ENCODE measurements at places on chromosomes 4 and X.

DNA sequence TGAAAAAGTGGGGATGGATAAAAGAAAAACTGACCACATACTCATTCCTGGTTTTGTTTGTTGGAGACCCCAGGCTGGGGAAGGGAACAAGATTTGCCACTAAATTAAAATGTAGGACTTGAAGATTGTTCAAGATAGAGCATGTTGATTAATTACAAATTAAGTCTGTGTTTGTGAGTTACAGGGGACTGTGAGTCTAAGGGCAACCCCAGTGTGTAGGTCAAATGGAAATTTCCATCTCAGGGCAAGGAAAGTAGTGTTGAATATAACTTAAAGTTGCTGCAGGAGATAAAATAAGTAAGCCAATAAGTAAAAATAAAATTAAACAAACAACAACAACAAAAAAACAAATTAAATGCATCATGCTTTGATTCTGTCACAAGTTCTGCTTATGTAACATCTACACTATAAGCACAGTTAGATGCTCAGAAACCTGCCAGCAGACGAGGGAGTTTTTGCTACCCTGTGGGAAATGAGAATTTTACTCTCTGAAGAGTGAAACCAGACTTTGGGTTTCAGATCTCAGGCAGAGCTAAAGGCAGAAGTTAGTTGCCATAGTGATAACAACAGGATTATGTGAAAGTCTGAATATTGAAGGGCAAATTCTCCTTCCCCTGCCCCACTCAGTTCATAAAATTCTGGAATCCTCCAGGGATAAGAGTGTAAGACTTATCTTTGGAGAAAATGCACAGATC is 352.3 kb downstream of the GRXCR1 start:
- peak; percentile 16 for DNase-seq

DNA sequence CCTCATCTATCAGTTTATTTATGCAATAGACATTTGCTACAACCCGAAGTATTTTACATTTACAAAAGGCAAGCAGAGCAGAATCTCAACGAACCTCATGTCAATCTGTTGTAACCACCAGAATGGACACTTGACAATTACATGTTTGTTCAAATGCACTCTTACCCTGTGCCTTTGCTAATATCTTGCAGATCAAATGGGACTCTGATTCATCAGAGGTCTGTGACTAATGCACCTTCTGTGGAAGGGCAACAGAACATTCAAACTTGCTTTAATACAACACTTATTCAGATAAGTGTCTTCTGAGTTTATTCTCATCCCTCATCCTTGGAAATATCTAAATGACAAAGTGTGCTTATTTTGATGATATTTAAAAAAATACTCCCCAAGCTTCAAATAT is 644.7 kb upstream of the PCDH10 start:
- no peak for DNase-seq

DNA sequence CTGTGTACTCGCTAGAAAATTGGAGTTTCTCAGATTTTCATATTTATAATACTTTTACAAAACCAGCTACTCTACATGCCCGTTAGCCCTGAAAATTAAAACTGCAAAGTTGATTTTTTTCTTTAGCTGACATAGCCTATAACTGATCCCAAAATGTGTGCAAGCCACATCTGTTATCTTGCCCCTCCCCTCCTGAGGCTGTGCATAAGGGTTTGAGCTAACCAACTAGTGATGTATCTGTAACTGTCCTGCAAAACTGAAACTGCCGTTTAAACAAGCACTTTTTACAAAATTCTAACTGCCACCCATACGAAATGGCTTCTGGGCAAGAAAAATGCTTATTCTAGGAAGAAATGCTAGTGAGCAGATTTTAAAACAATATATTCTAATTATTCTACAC is 59.1 kb downstream of the EDNRA start:
- DNase-seq: no peak

GRCh38 chr4:140932501-140933045 is 176.4 kb upstream of the TBC1D9 start:
- DNase-seq: no peak

DNA sequence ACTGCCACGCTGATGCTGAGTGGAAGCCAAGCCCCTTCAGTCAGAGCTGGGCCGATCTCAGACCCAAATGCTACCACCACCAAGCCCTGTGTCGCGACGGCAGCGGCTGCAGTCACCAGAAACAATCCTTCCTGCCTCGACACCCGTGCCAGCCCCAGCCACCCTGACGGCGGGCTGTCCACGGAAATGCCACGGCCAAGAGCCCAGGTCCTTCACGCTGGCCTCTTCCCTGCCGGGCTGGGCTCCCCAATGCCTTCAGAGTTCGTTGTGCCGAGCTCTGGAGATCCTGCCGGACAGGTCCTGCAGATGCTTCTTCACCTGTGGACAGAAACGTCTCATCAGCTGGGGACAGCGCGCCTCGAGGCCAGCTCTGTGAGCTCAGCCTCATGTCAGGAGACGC is 19.5 kb downstream of the LRPAP1 start:
- DNase-seq: no peak

GRCh38 chrX:9644335-9644734 is 121.3 kb downstream of the GPR143 start:
- no peak for DNase-seq

GRCh38 chrX:7262551-7262950 is 114.6 kb upstream of the PUDP start:
- DNase-seq: no peak

GRCh38 chr4:19095491-19096046 is 1074.0 kb upstream of the LCORL start:
- no peak for DNase-seq

GRCh38 chr4:62324215-62324614 is 1124.1 kb downstream of the ADGRL3 start:
- DNase-seq: no peak

DNA sequence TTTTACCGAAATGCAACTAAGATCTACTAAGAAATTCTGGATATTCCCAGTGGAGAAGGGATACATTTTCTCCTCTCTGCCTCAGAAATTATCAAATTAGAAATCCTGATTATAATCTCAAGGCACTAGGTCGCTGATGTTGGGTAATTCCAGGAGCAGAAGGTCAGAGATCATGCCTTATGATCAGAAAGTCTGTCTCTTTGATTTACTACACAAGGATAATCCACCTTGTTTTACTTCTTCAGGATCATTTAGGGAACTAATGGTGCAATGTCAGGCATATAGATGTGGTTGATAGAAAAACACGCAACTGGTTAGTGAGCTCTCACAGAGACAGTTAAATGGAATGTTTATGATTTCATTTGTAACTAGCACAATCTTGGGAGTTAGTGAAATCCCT is 1069.7 kb downstream of the STIM2 start:
- DNase-seq: no peak

DNA sequence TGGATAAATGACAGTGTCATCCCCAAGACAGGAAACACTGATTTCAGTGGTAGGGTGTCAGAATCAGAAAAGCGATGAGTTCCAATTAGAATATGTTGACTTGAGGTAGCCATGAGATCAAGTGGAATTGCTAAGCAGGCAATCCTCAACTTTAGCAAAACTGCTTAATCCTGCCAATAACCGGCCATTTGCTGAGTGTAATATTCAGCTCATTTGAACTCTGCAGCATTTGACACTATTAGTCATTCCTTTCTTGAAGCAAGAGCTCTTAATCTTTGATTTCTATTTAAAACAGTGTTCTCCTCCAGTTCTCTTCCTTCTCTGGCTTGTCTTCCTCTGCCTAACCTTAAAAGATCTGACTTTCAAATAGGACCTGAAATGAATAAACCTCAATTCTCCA is 68.7 kb upstream of the DCLK2 start:
- no peak for DNase-seq

DNA sequence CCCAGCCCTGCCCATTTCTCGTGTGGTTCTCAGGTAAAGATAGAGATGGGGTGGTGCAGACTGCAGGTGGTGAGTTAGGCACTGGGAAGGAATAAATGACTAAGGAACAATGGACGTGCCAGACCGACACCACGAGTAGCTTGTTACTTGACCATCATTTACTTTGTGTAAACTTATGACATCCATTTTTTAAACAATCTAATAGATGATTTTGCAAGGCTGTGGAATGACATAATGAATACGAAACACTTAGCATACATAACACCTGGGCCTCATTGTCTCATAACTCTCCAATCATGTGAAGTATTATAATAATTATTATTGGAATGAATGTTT is 137.3 kb upstream of the CPEB2 start:
- DNase-seq: no peak

DNA sequence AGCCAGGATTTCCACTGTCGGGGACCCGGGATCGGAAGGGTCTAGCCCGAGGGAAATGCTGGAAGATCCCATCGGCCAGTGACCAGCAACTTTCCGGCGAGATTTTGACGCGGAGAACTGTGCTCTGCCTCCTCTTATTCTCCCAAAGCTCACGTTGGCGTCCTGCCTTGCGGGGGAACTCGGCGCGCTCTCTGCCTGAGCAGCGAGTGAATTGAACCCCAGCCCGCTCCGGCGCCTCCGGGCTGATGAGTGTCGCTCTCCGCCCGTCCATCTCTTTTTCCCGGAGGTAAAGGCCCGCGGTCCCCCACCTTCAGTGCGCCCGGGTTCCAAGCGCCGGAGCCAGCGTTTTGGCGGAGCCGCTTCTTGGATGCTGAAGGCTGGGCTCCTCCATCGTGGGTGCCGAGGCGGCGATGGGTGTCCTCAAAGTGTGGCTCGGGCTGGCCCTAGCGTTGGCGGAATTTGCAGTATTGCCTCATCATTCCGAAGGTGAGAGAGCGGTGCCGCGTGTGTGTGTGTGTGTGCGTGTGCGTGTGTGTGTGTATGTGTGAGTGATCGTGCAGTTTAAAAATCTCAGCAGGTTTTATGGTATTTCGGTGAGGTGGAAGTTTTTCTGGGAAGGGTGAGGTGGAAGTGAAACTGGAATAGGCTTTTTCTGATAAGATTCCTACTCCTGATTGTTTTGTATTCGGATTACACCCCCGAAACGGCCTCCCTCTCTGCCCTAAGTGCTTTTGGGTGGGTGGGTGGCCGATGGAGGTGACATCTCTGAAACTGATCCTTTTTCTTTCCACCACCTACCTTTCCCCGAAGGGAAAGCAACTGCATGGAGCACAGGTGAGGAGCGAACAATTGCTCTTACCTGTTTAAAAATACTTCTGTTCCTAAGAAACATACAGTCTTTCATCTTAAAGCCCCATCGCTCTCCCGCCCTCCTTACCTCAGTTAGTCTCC is 752 bp downstream of the FRAS1 start:
- DNase-seq: no peak

DNA sequence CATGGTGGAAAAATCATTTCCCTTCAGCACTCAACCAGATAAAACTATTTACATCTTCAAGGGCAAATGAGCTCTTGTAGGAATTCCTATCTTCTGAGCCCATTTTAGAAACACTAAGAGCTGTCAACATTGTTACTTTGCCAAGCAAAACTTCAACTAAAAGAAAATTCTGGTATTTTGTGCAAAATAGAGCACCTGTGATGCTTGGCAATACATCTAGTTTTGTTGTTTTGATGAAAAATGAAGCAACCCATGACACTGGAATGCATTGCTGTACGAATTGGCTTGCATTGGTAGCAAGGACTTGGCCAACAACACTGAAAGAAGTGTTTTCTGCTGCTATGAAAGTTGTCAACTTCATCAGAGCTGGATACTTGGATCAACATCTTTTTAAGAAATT is 194.4 kb downstream of the COX18 start:
- DNase-seq: no peak

DNA sequence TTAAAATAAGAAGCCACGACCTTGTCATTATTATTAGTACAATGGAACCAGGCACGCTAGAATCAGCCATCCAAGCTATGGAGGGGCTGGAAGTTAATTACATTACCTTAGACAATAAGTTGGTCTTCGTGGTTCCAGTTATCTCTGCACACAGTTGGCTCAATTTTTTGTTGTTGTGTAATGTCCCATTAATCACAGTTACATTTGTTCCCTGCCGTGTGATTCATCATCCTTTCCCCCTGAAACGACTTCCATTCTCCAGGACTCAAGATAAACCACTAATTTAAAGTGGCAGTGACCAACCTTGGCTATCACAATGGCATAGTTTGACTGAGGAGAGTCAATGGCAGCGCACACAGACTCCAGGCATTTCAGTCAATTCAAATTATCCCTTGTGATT is 905.0 kb downstream of the RAB28 start:
- DNase-seq: no peak

DNA sequence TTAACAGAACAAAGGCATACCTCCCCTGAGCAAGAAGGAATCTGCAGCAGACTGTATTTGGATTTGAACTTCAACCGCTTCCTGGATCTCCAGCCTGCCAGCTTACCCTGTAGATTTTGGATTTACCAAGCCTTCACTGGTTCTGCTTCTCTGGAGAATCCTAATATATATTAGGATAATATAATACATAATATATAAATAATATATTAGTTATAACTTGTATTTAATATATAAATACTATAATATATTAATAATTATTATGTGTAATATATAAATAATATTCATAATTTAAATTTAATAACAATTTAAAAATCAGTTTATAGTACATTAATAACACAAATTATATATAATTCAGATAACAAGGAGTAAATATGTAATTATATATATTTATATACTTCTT is 121.4 kb downstream of the COX18 start:
- DNase-seq: no peak

- DNase-seq: no peak
Measured at GRCh38 chr4:156346959-156347385, 393.3 kb upstream of the CTSO start.

DNA sequence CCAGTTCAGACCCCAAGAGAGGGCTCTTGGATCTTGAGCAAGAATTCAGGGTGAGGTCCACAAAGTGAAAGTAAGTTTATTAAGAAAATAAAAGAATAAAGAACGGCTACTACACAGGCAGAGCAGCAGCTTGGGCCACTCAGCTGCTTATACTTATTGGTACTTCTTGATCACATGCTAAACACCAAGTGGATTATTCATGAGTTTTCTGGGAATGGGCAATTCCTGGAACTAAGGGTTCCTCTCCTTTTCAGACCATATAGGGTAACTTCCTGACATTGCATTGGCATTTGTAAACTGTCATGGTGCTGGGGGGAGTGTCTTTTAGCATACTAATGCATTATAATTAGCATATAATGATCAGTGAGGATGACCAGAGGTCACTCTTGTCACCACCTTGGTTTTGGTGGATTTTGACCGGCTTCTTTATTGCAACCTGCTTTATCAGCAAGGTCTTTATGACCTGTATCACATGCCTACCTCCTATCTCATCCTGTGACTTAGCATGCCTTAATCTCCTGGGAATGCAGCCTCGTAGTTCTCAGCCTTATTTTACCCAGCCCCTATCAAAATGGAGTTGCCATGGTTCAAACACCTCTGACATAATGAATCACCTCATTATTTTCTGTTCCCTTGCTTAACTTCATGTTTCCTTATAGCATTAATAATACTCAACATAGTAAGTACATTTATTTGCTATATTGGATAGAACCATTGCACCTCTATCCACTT is 476.3 kb downstream of the DTHD1 start:
- no peak for DNase-seq

All from GM12891 (cell line).